ENCODE measurements at places on chromosomes 6 and 20. TPM values are rescaled to one million over a fixed set of nuclear protein-coding genes. Genes with fewer than 3 reads are reported as not detected.

The JARID2 gene
- total RNA-seq, result 53.0 TPM

The SLC22A2 gene
- total RNA-seq, result not detected

The IP6K3 gene
- not detected for total RNA-seq

The IMPG1 gene
- total RNA-seq, result not detected

The PRICKLE4 gene
- 0.29 TPM for total RNA-seq

The CAGE1 gene
- 0.31 TPM for total RNA-seq

The PLCB1 gene
- 3.2 TPM for total RNA-seq

The DUSP15 gene
- total RNA-seq, result not detected

The SAMHD1 gene
- 33.2 TPM for total RNA-seq

The LY86 gene
- 0.39 TPM for total RNA-seq
